Suprapubic skin (tissue), 4 donors: ENCODE measurements at places on chromosomes 2 and 18.

DNA sequence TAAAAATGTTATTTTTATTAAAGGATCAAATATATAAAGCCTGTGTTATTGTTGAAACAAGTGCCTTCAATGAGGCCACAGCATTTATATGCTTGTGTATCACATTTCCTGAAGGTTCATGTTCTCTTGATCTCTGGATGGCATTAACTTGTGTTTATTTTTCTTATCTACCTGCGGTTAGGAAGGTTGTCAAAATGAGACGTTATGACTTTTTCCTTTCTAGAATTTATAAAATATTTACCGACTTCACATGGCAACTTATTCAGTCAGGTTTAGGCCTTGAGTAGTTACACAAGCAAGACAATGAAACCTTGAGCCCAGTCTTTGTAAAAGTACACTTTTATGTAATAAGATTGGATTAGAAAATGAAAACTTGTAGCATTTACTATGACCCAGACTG, 196.4 kb upstream of the ACVR2A start:
- no peaks in the 10 kb centered on the region for H3K36me3 ChIP-seq
- H3K4me1 ChIP-seq = no peaks in the 10 kb centered on the region
- H3K27ac ChIP-seq = no peak overlapping the region
- no peaks in the 10 kb centered on the region for H3K27me3 ChIP-seq

DNA sequence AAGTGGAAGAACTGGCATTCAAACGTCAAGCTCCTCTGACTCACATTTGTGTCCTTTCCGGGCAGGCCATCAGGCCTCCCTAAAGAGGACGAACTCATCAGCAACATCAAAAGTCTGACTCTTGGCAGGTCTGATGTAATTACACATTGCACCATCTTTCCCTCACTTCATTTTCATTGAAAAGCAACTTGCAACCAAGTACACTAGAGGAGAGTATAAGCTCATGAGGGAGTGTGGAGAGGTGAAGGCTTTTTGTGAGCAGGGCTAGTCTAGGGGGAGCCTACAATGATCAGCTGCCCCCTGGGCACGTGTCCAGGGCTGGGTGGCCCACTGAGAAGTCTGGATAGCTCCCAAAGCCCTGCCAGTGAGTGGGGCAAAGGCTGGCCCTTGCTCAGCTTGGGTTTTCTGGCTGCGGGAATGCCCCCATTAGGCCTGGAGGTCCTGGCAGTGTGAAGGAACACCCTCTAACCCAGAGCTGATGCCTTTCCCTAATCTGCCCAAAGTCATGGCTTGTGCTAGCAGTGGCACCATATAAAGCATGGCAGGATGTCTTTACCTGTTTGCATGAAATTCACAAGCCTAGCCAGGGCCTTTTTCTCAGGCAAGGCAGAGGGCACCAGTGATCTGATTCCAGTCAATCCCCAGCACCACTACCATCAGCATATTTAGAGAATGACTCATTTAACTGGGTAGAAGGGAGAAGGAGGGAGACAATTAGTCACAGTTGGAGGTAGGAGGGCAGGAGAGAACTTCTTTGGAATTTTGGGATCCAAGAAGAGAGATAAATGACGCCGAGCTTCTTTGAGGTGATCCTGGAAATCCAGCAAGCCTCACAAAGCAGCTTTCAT, 8.5 kb upstream of the DAW1 start:
- H3K4me1 ChIP-seq = peaks cover 35% of the 10 kb centered on the region
- no peak for DNase-seq

DNA sequence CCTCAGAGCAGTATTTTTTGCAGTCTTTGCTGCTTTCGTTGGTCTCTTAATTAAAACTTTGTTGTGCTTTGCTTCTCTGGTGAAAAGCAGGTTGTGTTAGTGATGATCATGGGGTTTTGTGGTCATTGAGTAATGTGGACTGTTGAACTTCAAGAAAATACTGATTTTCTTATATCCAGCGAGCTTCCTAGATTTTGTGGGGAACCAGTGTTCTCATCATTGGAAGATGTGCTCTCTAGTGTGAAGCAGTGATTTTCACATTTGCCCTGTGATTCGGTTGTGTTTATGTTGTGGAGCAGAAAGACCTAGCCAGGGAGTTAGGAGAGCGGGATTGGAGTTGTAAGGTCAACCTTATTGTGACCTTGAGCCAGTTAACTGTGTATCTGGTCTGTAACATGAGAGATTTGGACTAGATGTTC, 12.4 kb downstream of the ASAP2 start:
- no peak overlapping the region for H3K4me3 ChIP-seq
- peaks cover 65% of the 10 kb centered on the region for H3K4me1 ChIP-seq
- DNase-seq = no peak
- H3K36me3 ChIP-seq = no peaks in the 10 kb centered on the region

GRCh38 chr2:88078643-88079172, 11.1 kb downstream of the SMYD1 start:
- no peak for DNase-seq
- H3K27ac ChIP-seq = no peak overlapping the region
- no peaks in the 10 kb centered on the region for H3K27me3 ChIP-seq
- H3K4me1 ChIP-seq = no peaks in the 10 kb centered on the region
- H3K4me3 ChIP-seq = no peak overlapping the region
- H3K36me3 ChIP-seq = no peaks in the 10 kb centered on the region

DNA sequence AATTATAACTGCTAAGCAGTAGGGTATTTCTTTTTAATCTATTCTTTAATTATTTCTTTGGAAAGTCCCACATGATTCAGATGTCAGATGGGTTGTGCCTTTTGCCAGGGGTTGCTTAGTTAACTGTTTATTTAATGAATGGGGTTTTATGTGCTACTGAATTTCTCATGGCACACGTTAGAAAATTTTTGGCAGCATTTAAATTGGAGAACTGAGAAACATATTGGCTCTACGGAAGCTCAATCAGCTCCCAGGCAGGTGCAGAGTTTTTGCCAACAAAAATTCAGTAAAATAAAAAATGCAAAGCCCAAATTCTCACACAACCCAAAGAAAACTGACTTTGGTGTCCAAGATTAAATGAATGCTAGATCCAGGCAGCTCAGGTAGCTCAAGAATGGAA, 467.2 kb downstream of the NRXN1 start:
- no peaks in the 10 kb centered on the region for H3K4me1 ChIP-seq
- H3K27ac ChIP-seq = no peak overlapping the region
- no peaks in the 10 kb centered on the region for H3K27me3 ChIP-seq
- H3K36me3 ChIP-seq = no peaks in the 10 kb centered on the region
- no peak for DNase-seq

DNA sequence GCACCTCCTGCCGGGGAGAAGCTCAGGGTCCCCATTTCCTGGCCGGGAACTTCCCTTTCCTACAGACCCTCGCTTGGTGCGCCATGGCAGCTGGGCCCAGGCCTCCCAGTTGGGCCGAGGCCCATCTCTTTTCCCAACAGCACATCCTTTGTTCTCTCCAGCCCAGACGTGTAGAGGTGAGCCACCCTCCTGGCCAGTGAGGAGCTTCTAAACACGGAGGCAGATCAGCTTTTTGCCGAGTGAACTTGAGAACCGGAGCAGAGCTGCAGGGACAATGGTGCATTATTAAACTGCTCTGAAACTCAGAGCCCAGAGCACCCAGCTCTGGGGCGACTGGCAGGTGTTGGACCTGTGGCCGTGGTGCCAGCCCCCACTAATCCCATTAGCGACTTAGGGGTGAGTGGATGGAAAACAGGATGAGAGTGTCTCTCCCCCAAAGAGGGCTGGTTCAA, 25.4 kb downstream of the SH3BP4 start:
- H3K4me1 ChIP-seq = peaks cover 51% of the 10 kb centered on the region
- DNase-seq = no peak
- H3K4me3 ChIP-seq = peak overlapping the region; percentile 28
- no peaks in the 10 kb centered on the region for H3K36me3 ChIP-seq

- no peak for DNase-seq
- no peaks in the 10 kb centered on the region for H3K36me3 ChIP-seq
- no peaks in the 10 kb centered on the region for H3K4me1 ChIP-seq
- H3K4me3 ChIP-seq = no peak overlapping the region
These were observed 13.5 kb upstream of the TFCP2L1 start for GRCh38 chr2:121298476-121298875.

GRCh38 chr2:70475266-70475665, 78.4 kb downstream of the TGFA start:
- DNase-seq = no peak
- H3K27ac ChIP-seq = no peak overlapping the region
- no peak overlapping the region for H3K4me3 ChIP-seq
- no peaks in the 10 kb centered on the region for H3K27me3 ChIP-seq

DNA sequence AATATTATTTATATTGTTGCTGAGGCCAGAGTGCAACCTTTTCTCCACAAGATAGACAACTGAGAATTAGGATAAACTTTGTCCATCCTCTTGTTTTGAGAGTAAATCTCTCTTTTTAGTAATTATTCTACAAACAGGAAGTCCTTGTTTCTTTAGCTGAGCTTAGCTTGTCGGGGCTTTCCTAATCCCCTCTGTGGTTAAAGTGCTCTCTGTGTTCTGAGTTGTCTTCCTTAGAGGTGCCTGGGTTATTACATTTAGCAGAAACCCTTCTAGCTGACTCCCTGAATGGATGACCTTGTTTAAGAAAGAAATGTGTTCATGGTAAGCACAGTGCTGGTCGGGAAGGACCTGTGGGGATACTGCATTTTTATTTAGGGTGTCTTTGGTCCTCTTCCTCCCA, 12.7 kb downstream of the USP39 start:
- H3K27ac ChIP-seq = no peak overlapping the region
- no peak overlapping the region for H3K4me3 ChIP-seq
- H3K36me3 ChIP-seq = peaks cover 98% of the 10 kb centered on the region
- H3K27me3 ChIP-seq = no peaks in the 10 kb centered on the region
- DNase-seq = no peak
- no peaks in the 10 kb centered on the region for H3K4me1 ChIP-seq

DNA sequence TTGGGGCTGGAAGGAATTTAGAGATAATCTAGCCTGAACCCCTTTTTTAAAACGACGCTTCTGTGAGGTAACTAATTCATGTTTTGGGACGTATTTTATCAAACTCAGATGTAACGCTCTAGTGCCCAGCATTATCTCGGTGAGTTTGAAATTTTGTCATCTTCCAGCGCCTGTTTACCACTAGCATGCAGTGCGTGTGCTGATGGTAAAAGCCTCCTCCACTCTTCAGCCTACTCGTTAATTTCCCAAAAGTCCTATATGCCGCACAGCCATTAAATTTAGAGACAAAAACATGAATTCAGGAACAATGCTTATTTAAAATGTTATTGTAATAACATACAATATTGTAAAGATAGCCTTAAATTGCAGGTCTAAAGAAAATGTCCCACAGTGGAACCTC, 2.8 kb downstream of the ZCCHC2 start:
- H3K27me3 ChIP-seq = no peaks in the 10 kb centered on the region
- H3K4me3 ChIP-seq = peak overlapping the region; percentile 87
- peaks cover 37% of the 10 kb centered on the region for H3K4me1 ChIP-seq
- peak overlapping the region; percentile 96 for H3K27ac ChIP-seq

- H3K27ac ChIP-seq = no peak overlapping the region
- no peaks in the 10 kb centered on the region for H3K36me3 ChIP-seq
- peaks cover 2% of the 10 kb centered on the region for H3K27me3 ChIP-seq
These were observed 30.6 kb downstream of the HJURP start for GRCh38 chr2:233823731-233824121.

DNA sequence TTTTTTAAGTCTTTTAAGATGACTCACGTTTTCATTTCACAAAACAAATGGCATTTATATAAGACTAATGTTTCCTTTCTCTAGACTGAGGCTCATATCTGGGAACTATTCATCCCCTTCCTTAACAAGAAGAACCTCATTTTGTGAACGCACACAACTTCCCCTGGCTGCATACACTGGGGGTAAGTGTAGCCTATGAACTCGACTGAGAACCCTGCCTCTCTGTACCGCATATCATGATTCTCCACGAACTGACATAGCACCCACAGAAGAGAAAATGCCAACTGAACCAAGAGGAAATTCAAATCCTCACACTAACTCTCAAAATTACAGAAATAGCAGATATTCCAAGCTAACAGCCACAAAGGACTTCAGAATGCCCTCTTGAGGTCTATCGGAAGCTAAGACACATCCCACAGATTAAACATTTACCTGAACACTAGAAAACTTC, 236.7 kb downstream of the TCF4 start:
- no peak overlapping the region for H3K4me3 ChIP-seq
- no peaks in the 10 kb centered on the region for H3K36me3 ChIP-seq
- H3K27ac ChIP-seq = no peak overlapping the region

- DNase-seq = no peak
- no peaks in the 10 kb centered on the region for H3K36me3 ChIP-seq
- H3K27ac ChIP-seq = peak overlapping the region; percentile 64
- peaks cover 60% of the 10 kb centered on the region for H3K4me1 ChIP-seq
- no peak overlapping the region for H3K4me3 ChIP-seq
These were observed 50.3 kb upstream of the FOSL2 start for GRCh38 chr2:28342081-28342967.

- no peak for DNase-seq
- H3K27me3 ChIP-seq = no peaks in the 10 kb centered on the region
- no peaks in the 10 kb centered on the region for H3K36me3 ChIP-seq
- no peak overlapping the region for H3K4me3 ChIP-seq
- no peak overlapping the region for H3K27ac ChIP-seq
- peaks cover 5% of the 10 kb centered on the region for H3K4me1 ChIP-seq
These were observed 416.2 kb upstream of the ID2 start for GRCh38 chr2:8265476-8266226.

DNA sequence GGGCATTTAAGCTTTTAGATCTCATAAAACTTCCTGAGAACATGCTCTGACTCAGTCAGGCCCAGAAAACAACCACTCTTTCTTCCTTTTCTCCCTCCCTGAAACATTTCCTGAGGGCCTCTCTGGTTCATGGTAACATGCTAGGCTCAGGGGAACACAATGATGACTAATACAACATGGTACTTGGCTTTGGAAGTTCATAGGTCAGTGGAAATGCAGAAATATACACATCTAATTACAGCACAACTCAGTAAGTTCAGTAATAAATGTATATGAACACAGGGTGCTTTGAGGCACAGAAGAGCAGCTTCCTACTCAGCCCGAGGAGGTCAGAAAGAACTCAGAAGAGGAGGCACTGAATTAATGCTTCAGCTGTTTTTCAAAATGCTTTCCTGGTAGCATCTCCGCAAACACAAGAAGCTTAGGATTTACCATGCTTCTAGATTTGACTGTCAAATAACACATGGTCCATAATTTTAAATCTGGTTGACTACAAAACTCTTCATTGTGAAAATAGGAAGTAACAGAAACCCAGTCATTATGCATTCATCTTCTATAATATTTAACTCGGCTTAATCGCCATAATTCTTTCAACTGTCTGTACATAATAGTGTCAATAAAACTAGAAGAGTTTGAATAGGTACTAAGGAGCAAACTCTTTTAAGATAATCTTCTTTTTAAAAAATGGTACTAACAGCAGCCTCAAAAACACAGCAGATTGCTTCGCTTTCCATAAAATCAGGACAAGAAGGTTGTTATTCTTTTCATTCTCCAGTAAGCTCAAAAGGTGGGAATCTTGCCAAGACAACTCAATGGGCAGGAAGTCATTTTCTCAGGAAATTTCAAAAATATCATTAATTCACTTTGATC, 251.3 kb downstream of the DLGAP1 start:
- no peak overlapping the region for H3K4me3 ChIP-seq
- H3K36me3 ChIP-seq = no peaks in the 10 kb centered on the region
- H3K4me1 ChIP-seq = no peaks in the 10 kb centered on the region
- no peaks in the 10 kb centered on the region for H3K27me3 ChIP-seq
- H3K27ac ChIP-seq = no peak overlapping the region
